ENCODE measurements at places on chromosomes 13 and 19.
A peak's percentile ranks its signal among the peaks of the same experiment; 100 is the strongest.

GRCh38 chr13:76619631-76620030 is 266.6 kb downstream of the KCTD12 start:
- no peak for DNase-seq

- no peak for DNase-seq
Observed at GRCh38 chr19:17866964-17867486, 4.7 kb upstream of the SLC5A5 start.

DNA sequence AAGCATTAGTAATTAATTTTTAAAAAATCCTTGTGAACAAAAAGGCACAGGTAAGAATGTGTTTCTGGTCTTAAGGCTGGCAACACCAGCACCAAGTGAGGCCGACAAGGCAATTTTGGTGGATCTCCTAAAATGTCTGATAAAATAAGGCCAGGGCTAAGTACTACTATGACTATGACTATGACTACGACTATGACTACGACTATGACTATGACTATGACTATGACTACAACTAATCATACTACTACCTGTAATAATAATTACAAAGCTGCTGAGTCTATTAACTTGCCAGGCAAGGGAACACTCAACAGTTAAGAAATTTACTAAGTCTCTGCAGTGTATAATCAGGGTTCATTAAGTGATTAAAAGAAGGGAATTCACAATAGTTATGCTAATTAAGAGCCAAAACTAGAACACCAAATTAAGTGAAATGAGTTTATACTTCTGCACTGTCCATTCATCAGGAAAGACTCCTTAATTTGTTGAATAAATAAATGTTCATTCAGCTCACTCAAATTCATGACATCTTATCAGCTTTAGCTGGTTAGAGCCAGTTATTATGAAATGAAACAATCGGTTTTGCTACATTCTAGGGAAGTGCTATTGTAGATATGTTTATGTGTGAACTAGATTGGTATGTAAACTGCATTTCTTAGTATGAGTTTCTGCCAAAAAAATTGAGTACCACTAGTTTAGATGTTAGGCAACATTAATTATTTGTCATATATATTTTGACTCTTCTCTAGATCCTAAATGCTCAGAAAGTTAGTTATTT is 1626.2 kb upstream of the PCDH20 start:
- no peak for DNase-seq

DNA sequence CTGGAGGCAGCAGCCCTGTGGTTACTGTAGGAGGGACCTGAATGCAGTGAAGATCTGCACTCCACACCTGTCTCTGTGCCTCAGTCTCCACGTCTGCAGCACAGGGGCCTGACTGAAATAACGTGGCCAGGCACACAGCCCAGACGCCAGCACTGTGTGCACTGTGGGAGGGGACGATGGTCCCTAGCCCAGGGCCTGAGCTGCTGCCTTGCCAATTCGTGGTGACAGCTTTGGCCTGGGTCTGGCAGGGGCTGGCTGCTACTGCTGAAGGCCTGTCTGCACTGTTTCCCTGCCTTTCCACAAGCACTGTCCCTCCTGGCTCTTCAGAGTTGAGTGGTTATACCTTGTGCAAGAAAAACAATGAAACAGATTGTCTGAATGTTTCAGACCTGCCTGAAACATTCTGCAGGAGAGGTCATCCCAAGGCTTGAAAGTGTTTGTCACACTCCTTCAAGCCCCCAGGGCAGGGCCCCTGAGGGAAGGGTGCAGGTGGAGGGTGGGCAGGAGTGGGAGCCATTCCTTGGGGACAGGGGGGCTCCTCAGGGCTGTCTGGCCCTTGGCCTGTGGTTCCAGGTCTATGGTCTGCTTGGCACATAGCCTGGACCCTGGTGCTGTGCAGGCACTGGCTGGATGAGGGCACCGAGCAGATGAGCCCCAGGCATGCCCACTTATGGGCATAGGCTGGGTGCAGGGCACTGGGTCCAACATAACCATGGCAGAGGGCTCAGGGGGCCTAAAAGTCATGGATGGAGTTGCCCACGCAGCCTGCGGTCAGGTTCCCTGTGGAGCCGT is 38.7 kb upstream of the LDLR start:
- DNase-seq = no peak

DNA sequence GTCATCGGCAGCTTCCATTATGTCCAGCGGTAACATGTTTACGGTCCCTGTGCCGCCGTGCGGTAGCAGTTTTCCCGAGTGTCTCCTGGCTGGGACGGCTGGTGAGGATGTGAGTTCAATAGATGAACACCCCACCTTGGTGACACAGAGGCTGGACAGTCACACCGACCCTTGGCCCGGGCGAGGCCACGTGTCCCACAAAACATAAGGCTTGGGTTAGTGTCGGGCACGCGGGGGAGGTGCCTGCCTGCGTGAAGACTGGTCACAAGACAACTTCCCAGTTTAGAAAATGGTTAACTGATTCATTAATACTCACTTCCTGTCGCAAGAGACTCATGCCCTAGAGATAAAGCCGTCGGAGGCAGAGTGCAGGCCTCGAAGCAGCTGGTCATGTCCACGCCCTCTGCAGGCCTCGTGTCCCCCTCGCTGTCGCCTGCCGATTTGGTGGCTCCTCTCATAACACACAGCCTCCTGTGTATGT is 17.2 kb downstream of the RASA3 start:
- peak; percentile 25 for DNase-seq

DNA sequence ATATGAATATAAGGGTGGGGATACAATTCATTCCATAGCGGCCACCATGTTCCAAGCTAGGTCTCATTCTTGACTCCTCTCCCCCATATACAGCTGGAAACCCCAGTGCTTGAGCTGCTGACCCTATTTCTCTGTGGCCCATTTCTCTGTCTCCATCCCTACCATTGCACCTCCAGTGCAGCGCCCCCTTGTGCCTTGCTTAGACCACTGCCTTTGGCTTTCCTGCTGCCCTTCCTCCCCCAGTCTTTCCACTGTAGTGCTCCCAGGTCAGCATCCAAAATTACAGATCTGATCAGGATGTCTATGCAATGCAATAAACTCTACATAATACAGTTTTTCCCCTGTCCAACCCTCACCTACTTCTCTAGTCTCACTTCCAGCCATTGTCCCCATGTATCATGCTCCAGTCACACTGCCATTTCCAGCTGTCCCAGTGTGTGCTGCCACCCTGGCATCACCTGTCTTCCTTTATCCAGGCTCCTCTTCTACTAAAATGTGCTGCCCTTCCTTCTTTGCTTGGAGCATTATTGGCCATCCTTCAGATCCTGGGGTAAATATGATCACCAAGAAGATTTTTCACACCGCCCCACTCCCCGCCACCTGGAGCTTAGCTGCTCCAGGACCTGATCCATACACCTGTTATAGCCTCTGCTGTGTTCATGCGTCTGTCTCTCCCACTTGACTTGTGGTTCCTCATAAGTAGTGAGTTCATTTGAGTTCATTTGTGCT is 199.4 kb upstream of the IPO5 start:
- no peak for DNase-seq

DNA sequence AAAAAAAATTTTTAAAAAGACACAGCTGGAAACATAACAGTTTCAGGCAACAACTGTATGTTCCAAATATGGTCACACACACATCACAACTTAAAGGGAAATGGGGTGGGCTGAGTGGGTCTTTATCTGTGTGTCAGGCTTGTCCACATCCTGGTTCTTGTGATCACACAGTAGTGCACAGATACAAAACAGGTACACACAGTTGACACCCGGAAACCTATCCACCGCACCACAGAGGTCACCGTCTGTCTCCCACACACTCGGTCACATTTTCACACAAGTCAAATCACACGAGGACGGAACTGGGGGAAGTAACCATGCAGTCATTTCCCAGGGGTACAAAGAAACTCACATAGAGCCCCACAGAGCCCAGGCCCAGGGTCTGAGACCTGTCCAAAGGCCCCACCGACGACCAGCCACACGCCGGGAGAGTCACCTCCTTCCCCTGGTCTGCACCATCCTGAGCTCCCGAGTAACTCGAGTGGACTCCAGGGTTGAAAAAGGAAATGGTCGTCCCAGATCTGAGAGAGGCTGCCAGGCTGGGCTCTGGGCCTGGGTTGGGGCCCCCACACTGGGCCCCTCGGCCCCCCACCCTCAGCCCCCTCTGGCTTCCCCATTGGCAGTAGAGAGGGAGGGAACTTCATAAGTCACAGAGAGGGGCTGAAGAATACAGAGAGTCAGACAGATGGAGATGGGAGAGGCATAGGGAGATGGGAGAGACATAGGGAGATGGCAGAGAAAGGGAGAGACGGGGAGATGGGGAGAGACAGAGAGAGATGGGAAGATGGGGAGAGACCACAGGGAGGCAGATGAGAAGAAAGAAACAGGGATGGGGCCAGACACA is 1.3 kb upstream of the PPAN start:
- peak; percentile 91 for DNase-seq

- DNase-seq = no peak
Observed at GRCh38 chr19:42657556-42657955, 62.8 kb upstream of the CEACAM8 start.

GRCh38 chr19:32363175-32363574 is 17.8 kb downstream of the ZNF507 start:
- no peak for DNase-seq

DNA sequence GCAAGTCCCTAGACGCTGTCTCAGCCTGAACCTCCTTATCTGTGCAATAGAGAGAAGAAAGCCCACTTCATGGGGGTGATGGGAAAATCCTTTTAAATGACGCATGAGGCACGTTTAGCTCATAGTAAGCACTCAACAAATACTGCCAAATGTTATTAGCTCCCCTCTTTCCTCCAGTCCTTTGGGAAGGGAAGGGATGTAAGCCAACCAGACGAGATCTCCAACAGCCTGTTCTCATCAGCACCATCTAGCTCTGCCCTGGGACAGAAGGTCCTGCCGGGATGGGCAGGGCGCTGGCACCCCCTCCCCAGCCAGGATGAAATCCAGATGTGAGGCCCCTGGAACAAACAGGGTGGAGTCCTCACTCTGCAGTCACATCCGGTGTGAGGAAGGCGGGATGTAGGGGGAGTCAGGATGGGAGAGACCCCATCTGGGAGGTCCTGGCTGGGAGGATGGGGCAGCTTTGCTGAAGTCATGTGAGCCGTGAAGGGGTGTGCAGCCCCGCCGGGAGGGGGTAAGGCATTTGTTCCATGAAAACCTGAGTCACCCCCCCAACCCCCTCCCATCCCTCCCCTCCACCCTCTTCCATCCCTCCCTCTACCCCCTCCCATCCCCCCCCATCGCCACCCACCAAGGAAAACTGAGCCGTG is 4.6 kb downstream of the S1PR2 start:
- no peak for DNase-seq

GRCh38 chr13:40770609-40770933 is 419 bp downstream of the MRPS31 start:
- DNase-seq = no peak

DNA sequence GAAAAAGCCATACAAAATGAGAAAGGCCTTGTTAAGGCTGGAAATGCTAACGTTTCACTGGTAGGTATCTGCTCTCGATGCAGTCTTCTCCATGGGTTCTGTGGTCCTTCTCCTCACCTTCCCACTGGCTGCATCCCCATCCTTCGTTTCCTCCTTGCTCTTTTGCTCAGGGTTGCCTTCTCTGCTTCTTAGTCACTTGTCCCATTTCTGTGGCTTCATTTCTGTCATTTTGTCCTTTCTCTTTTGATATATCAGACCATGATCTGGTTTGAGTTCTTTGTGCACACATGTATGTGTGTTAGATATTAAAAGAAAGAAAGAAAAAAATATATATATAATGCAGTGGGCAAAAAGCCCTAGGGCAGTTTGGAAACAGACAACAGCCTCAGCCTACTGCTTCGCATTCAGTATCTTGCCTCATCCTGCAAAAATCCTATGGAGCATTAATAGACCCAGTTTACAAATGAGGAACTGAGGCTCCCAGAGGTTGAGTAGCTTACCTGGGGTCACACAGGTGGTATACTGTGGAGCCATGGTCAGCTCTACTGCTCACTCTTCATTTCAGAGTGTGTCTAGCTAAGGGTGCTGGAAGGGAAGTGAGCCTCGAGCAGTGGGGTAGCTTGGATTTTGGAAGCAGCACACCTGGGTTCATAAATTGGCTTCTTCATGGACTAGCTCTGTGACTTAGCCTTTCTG is 57.6 kb upstream of the MEDAG start:
- DNase-seq = no peak

DNA sequence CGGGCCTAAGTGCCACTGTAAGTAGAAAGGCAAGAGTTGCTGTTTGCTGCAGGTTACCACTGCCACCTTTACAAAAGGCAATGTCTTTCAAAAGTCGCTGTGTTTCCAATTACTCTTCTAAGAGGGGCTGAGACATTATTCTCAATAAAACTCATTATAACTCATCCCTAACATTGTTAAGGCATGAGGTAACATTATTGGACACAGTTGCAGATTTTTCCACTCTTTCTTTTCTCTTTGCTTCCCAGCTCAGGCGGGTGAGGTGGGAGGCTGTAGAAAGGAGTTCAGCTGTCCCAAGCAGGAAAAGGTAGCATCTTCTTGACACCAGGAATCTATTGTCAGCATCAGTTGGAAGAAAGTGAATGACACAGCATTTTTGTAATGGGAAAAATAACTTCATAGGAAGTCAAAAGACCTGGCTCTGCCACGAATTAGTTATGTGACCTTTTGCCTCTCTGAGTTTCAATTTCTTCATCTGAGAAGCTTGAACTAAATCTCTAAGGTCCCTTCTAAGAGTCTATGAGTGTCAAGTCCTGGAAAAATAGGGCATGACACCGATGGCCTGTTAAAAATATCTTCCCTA is 2.1 kb upstream of the UBL3 start:
- DNase-seq = no peak

DNA sequence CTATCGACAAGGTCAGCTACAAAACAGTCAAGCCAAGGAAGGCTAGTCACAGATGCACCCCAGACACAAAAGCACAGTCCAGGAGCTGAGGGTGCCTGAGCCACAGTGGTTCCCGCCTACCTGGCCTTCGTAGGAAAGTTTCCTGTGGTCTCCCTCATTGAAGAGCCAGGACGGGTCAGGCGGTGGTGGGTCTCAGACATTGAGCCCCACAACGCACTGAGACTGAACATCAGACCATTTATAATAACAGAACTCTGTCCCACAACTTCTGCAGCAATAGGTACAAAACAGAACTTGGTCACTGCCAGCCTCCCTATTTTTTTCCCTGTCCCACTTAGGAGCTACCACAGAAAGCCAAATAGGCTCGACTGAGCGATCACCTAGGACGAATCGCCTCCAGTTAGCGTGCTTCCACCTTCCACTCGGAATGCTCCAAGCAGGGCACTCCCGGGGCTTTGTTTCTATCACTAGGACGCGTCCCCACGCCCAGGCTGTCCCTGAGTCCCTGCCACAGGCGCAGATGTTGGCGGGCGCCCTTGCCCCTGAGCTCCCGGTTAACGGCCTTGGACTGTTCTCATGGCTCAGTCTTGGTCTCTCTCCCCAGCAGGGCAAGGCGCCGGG is 640 bp upstream of the ZNF544 start:
- no peak for DNase-seq

All from activated naive CD4-positive, alpha-beta T cell treated with anti-CD3 and anti-CD28 coated beads, Interleukin-2, amount 10 ng/mL, durations not matched to agents 7 days and 5 days (primary cell).